ENCODE measurements at places on chromosomes 7 and 10. TPM values are rescaled to one million over a fixed set of nuclear protein-coding genes. Genes with fewer than 3 reads are reported as not detected.

Gene GPR15LG
- not detected for total RNA-seq

- DNase-seq, result no peak
These were observed 1.2 kb downstream of the DMBT1 start for GRCh38 chr10:122561792-122562191.

Gene LFNG
- 23.3 TPM for total RNA-seq

DNA sequence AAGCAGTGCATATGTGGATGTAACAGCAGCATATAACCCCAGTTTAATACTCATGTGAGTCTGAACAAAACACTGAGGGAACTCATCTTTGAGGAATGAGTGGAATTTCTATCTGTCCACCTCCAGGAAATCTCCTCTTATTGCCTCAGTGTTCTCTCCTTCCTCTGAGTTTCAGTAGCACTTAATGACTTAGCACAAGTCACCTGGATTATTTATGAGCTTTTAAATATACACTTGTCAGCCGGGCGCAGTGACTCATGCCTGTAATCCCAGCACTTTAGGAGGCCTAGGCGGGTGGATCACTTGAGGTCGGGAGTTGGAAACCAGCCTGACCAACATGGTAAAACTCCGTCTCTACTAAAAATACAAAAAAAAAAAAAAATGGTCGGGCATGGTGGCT lies 4.3 kb downstream of the LRRC20 start:
- no peak for DNase-seq

Gene SH2D4B
- not detected for total RNA-seq

DNA sequence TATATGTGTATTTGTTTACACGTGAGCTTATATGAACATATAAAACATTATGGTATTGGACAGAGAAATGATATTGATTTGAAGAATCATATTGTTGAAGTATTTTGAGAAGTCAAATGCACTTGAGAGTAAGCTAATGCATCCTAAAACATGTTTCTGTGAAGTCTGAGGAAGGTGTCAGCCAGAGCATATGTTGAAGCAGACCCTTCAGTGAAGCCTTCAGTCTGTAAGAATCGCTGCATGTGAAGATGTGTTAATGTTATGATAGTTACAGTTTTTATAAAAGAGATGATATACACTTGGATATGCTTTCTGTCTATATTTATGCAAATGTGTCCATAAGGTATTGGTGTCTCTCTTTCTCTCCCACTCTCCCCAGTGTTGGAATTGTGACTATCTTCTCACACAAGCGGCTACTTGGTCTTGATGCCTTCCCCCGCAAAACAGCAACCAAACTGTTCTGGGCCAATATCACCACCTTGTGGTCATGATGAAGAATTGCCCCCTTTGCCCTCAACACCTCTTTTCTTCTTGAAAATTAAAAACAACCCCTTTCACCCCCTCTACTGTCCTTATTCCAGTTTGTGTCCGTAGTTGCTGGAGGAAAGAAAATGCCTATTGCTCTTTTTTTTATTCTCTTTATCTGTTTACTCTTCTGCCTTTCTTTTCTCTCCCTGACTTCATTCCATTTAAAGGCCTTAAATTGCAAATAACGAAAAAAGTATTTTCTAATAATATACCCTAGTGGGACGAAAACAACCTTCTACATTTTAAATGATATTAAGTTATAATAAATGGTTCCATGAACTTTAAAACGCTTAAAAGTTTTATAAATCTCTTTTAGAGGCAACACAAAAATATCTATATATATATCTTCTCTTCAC lies 64.9 kb downstream of the IKZF1 start:
- no peak for DNase-seq

Gene MYL10
- total RNA-seq, result 0.52 TPM

DNA sequence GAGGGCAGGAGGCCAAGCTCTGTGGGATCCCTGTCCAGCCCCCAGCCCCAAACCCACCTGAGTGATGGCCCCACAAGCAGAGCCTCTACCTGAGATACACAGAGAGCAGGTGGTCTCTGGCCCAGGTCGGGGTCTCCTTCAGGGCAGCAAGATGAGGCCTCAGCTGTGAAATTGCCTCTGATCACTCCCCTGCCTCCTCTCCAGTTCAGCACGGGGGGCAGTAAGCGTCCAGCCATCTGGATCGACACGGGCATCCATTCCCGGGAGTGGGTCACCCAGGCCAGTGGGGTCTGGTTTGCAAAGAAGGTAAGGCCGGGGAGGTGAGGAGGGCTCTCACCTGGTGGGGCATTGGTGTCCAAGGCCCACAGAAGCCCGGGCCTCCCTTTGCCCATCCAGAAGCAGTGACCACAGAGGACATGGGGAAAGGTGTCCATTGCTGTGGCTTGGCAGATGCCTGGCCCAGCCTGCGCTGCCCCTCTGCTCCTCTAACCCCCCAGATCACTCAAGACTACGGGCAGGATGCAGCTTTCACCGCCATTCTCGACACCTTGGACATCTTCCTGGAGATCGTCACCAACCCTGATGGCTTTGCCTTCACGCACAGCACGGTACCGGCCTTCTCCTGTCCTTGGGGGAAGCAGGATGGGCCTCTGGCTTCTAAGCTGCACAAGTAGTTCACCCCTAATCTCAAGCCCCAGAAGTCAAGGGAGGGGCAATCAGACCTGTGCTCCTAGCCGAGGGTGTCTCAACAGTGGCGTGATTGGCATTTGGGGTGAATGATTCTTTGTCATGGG lies 3.1 kb downstream of the CPA1 start:
- DNase-seq, result peak; percentile 83

GRCh38 chr7:64993901-64994300 lies 3.1 kb upstream of the ZNF117 start:
- DNase-seq, result no peak

Gene SEMA3A
- total RNA-seq, result 3.7 TPM

Gene COA1
- 47.8 TPM for total RNA-seq

DNA sequence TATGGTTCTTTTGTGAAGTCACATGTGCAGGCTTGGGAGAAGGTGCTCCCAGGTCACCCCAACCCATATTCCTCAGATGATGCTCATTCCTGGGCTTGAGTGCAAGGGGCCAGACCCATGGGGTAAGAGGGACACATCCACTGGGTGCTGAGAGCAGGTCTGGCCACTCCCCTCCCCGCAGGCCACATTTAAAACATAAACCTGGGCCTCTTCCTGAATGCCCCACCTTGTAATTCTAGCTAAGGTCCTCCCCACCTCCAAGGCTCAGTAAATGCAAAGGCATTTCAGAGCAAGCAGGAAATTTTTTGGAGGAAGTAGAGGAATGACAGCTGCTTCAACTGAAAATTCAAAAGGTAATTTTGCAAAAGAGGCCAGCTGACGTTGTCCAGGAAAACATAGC lies 172.5 kb downstream of the ARHGAP21 start:
- DNase-seq, result peak; percentile 27

Gene FAM25C
- total RNA-seq, result not detected

- DNase-seq, result no peak
These were observed 27.4 kb downstream of the FGF8 start for GRCh38 chr10:101748496-101748895.

Gene APBB1IP
- total RNA-seq, result not detected

DNA sequence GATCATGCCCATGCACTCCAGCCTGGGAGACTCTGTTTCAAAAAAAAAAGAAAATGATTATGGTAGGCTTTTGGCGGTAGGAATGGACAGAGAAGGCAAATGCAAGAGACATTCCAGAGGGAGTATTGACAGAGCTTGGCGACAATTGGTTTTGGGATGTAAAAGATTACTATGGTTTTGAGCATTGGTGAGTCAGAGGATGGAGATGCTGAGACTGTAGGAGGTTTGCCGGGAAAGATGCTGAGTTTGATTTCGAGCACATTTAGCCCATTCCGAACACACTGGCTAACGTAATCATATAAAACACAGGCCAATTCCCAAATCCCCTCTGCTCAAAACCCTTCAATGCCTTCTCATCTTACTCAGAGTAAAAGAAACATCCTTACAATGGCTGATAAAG lies 161.6 kb upstream of the MKLN1 start:
- no peak for DNase-seq

GRCh38 chr7:88226886-88227516 lies 7.2 kb upstream of the SRI start:
- no peak for DNase-seq

GRCh38 chr7:92749832-92750446 lies 86.4 kb downstream of the CDK6 start:
- no peak for DNase-seq

DNA sequence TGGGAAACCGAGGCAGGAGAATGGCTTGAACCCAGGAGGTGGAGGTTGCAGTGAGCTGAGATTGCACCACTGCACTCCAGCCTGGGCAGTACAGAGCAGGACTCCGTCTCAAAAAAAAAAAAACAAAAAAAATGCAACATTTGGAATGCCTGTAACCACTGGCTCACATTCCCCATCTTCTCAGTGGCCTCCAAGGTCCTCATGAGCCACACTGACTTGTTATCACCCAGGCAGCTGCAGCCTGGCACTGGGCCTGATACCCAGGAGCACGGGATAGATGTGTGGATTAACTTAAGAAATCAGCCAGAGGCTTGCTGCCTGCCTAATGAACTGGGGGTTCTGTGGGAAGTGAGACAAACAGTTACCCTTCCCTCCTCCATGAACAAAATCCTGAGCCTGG lies 23.0 kb downstream of the JCAD start:
- DNase-seq, result no peak

- no peak for DNase-seq
These were observed 6.4 kb upstream of the GOLGA7B start for GRCh38 chr10:97843281-97843671.

GRCh38 chr10:75733135-75733890 lies 301.9 kb downstream of the LRMDA start:
- DNase-seq, result no peak

GRCh38 chr10:77925410-77925794 lies 1.2 kb downstream of the DLG5 start:
- no peak for DNase-seq

Gene DPYSL4
- 33.8 TPM for total RNA-seq

GRCh38 chr7:50681432-50682045 lies 101.2 kb downstream of the GRB10 start:
- no peak for DNase-seq

GRCh38 chr10:70602665-70603448 lies at the start of gene PRF1:
TSS of gene PRF1 (minus strand) at chr10:70602741. CDS start at chr10:70600902, 1,839 bp downstream.
- DNase-seq, result no peak

DNA sequence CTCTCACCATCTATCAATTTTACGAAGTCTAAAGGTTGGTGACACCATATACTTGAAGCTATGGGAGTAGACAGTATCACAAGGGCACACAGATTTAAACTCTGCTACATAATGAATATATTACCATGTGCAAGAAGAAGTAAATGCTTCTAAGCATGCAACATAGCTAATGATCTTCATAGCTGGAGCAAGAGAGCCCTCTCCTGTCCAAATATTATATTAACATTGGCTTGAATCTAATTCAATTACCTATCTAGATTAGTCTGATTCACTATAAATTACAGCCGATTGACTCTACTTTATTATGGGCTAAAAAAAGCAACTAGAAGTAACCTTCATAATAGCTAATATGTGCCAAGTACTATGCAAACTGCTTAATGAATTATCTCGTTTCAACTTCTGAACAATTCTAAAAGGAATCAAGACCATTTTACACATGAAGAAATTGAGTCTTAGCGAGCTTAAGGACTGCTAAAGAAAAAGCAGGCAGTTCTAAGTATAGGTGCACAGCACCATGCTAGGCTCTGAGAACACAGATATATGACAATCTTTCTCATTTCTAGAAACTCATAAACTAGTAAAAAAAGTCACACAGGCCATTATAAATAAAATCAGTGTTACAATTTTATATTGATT lies 21.9 kb downstream of the FRA10AC1 start:
- no peak for DNase-seq

DNA sequence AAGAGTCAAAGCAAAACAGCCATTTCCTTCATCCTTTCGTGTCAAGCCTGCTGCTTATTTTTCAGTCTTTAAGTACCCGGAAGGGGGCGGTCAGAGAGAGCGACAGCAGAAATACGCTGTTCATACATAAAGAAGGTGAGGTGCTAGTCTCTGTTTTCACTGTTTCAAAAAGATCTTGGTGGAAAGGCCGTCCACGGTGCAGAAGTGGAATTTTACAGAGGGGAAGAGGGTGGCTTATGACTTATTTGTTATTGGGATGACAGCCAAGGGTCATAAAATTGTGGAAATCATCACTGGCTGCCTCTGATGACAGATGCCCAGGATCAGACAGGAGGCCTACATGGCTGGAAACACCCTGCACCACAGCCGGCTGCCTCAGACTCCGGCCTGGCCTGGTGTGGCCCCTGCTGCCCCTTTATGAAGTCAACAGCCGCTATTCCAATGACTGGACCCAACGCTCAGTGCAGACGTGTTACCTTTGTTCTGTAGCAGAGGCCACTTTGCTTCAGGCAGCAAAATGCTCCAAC lies 57.0 kb downstream of the HIPK2 start:
- no peak for DNase-seq

DNA sequence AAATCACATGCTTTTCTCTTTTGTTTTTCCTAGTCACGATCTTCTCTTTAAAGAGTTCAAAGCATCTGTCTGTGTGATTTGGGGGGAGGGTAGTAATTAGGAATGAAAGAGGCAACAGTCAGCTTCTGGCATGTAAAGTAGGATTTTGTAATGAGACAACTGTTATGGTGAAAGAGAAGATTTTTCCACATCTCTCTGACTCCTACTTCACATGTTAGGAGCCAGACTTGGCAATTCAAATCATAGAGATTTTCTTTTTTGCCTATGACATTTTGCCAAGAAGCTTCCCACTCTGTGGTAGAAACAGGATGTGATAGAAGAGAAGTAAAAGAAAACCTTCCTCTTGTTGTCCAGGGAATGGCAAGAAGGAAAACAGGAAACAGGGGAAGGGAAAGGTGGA lies 38.3 kb upstream of the KLHL7 start:
- DNase-seq, result no peak

Gene FAM171A1
- 30.4 TPM for total RNA-seq

Gene UBTD1
- 25.6 TPM for total RNA-seq

DNA sequence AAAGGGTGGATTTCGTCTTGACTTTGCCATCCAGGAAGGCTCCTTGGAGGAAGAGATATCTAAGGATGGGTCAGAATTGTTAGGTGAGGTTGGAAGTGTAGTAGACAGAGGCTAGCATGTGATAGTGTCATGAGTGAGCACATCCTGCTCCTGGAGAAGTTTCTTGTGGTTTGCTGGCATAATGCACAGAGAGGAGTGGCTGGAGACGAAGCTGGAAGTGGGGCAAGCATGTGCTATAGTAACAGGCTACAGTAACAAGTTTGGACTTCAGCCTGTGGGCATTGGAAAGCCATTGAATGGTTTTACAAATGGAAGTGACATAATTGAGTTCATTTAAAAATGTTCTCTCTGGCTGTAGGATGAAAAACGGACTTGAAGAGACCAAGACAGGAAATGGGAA lies 175.6 kb upstream of the VWC2 start:
- DNase-seq, result no peak

- DNase-seq, result no peak
These were observed 13.4 kb downstream of the BRI3 start for GRCh38 chr7:98294798-98295382.

- DNase-seq, result no peak
These were observed 278.5 kb downstream of the BICC1 start for GRCh38 chr10:58791137-58791536.

DNA sequence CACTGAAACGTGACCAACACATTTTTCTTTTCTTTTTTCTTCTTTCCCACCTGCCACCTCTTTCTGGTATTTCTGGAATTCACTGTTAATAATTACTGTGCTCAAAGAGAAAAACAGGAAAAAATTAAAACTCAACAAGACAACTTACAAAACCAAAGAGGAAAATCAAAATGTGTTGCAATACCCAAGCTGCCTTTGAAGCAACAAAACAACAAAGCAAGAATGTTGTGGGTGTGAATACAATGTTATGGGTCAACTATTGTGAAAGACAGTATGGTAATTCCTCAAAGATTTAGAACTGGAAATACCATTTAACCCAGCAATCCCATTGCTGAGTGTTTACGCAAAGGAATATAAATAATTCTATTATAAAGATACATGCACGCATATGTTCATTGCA lies 415.1 kb downstream of the GFRA1 start:
- DNase-seq, result no peak

- DNase-seq, result no peak
These were observed 37.1 kb downstream of the SDK1 start for GRCh38 chr7:3338161-3338560.

Measured in osteocyte (in vitro differentiated cells).